Esophagus mucosa (tissue), 1 donor: ENCODE measurements at places on chromosomes 4 and X. TPM values are rescaled to one million over a fixed set of nuclear protein-coding genes. Genes with fewer than 3 reads are reported as not detected.

The PLAC1 gene
- total RNA-seq: not detected

- no peak for ATAC-seq
Measured at GRCh38 chrX:47239898-47240545, 7.2 kb downstream of the USP11 start.

- ATAC-seq: peak; percentile 40
Measured at GRCh38 chrX:331151-331824, 12.7 kb upstream of the GTPBP6 start.

- ATAC-seq: no peak
Measured at GRCh38 chrX:96183843-96184242, 500.8 kb upstream of the DIAPH2 start.

The TCEAL5 gene
- total RNA-seq: not detected

GRCh38 chrX:69124108-69124507, 41.1 kb downstream of the PJA1 start:
- ATAC-seq: no peak

The AR gene
- total RNA-seq: 0.48 TPM

GRCh38 chr4:112889619-112890527, 159.6 kb upstream of the ANK2 start:
- no peak for ATAC-seq

The DDX53 gene
- not detected for total RNA-seq

DNA sequence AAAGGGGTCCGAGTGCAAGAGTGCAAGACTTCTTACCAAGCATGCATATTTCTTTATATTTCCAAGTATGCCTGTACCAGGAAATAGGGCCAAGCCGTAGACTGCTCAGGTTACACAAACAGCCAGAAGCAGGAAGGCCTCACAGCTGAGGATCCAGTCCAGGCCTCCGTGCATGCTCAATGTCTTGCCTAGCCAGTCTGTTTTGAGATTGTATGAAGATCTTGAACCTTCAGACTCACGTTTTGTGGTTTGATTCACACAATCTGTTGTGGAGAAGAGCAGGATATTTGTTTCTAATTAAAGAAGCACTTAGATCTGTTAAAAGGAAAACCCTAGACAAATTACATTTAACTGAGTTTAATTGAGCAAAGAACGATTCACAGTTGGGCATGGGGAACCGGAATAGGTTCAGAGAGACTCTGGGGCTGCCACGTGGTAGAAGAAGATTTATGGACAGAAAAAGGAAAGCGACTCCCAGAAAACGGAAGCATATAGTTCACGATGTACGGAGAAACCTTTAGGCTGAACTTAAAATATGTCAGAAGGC, 1.2 kb downstream of the MGST2 start:
- ATAC-seq: peak; percentile 79

The GASK1B gene
- total RNA-seq: 3.5 TPM

The SPANXD gene
- not detected for total RNA-seq

- ATAC-seq: no peak
Measured at GRCh38 chr4:82403725-82404124, 26.5 kb downstream of the HNRNPDL start.

The CENPI gene
- total RNA-seq: 3.9 TPM

DNA sequence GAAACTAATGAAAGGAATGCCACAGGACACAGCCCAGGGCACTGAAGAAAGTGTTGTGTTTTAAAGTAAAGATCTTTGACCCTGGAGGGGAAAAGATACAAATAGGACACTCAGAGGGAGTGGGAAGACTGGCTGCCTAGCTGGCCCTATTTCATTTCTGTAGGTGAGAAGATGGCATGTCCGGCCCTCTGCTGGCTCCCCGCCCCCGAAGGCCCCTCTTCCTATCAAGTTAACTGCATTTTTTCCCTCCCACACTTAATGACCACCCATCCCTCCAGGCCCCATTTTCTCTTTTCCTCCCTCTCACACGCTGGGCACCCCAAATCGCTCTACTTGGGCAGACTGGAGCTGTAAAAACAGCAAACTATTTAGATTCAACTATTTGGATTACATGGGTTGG, 5.5 kb upstream of the TRIM75 start:
- ATAC-seq: no peak

GRCh38 chr4:174211622-174212044, 71.8 kb downstream of the FBXO8 start:
- no peak for ATAC-seq

The APLN gene
- total RNA-seq: 0.28 TPM

The FREM3 gene
- total RNA-seq: not detected

GRCh38 chr4:55326629-55327028, 19.4 kb upstream of the SRD5A3 start:
- ATAC-seq: no peak

DNA sequence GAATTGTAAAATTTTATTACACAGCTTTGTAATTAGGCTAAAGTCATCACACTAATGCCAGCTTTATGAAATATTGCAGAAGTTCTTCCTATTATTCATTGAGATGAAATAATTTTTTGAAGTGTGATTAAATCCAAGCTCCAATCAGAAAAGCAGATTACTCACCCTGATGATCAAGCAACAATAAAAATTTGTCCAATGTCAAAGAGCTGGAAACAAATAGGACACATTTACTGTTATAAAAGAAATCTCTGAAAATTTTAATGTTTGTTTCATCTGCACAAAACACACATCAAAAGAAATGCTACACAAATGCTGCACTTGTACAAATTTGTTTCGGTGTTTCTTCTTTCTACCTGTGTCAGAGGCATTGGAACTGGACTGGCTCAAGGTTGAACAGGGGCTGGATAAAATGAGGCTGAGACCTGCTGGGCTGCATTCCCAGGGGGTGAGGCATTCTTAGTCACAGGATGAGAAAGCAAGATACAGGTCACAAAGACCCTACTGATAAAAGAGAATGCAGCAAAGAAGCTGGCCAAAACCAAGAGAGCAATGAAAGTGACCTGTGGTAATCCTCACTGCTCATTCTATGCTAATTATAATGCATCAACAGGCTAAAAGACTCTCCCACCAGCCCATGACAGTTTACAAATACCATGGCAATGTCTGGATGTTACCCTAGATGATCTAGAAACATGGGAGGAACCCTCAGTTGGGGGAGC, 78.3 kb downstream of the GASK1B start:
- no peak for ATAC-seq

DNA sequence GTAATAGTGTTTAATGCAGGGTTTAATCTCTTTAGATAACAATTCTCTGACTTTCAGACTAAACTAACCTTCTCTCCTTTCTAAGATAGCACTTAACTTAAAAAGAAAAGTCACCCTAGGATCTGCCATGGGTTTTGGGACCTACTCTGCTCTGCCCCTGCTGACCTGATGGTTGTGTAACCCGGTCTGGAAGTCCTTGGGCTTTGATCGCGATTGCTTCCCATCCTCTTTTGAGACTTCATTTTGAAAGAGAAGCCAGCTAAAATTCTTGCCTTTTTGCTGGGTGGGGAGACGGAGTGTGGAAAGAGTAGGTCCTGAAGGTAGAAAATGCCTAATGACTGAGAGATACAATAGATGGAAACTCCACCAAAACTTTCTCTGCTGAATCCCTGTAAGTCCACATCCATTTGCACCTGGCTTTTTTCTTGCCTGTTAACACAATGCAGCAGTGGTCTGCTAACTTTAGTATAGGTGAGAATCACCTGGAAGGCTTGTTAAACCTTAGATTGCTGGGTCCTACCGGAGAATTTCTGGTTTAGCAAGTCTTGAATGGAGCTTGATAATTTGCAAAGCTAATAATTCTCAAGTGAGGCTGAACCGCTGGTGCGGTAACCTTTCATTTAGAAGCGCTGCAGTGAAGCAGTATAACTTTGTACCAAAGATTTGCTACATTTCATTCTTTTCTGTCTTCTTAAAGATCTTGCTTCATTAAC, 45.6 kb upstream of the CCSER1 start:
- ATAC-seq: no peak

DNA sequence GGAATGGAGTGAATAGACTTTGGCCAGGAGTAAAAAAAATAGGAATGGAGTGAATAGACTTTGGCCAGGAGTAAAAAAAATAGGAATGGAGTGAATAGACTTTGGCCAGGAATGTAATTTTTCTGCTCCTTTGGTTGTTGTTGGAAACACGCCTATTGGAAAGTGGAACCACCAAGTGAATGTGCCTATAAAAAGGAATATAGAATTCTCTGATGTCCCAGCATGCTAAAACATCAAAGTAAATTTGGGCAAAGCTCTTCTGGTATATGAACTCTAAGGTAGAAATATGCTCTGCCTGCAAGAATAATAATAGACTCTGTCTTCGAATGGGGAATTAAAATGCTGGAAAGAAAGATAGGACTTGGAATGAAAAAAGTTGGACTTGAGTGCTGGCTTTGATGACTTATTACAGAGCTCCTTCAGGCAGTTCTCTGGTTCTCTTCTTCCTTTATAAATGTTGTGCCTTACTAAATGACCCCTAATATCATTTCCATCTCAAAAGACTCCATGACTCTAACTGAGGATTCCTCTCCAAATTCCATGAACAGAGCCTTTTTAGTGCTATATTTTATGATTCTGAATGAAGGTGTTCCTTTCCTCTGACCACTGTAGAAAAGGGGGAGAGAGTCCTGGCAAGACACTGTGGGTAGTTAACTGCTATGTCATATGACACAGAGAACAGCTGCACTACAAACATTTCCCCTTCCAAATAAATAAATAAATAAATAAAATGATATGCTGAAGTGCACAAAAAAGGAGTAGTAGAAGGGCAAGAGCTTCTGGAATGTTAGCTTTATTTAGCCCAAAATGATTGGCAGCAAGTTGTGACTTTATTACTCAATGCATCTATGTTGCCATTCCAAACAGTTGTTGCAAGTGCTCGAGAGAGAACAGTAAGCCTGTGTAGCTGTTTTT, 13.5 kb upstream of the GBA3 start:
- ATAC-seq: no peak

GRCh38 chrX:134875671-134876070, 115.1 kb upstream of the SMIM10 start:
- ATAC-seq: no peak

The GATA1 gene
- total RNA-seq: not detected

DNA sequence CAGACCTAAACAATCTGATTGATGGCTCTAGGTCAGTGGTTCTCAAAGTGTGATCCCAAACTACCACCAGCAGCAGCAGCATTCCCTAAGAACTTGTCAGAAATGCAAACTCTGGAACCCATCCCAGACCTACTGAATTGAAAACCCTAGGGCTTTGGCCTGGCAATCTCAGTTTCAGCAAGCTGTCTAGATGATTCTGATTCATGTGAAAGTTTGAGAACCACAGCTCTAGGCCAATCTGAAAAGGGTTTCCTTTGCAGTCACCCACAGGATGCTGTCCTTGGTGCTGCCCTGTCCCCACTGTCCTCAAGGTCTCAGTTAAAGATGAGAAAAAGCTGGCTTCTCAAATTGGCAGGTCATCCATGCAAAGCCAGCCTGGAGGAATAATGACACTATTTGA, 34.8 kb downstream of the SMPX start:
- no peak for ATAC-seq

DNA sequence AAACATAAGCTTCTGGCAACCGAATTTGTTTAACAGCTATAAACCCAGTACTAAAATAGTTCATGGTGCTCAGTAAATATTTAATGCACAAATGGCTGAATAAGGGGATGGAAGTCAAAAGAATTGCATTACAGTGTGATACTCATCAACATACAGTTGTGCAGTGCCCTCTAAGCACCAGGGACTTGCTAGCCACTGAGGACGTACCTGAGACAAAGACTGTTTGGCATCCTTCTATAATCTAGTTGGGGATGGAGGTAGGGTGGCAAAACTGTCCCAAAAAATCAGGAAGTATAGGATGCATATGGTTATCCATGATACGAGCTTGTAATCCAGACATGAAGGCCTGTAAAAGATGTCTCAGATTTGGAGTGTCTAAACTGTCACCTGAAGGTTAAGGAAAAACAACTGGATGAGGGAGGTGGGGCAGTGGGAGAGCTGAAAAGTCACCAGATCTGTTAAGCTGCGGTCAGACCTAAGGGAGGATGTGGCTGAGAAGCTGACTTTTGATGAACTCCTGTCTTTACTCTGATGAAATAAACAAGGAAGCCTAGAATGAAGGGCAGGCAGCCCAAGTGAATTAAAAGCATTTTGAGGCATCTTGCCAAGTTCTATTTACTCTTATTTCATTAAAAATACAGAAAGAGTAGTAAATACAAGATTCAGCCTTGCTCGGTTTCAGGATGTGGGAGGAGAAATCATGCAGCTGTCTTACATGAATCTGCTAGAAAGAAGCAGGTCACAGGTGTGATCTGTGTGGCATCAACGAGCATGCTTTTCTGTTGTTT, 12.0 kb upstream of the CD38 start:
- no peak for ATAC-seq

DNA sequence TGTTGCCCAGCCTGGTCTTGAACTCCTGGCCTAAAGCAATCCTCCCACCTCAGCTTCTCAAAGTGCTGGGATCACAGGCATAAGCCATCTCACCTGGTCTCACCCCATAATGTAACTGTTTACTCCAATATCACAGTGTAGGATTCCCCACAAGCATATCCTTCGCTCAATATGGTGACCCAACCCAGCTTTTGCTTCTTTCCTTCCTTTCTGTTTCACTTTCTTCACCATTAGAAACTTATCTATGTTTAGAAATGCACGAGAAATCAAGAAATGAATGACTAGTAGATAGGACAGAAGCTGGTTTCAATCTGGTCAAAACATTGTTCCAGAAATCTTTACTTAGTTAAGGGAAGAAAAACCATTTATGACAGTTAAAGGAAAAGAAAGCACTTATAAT, 18.9 kb downstream of the TSPAN5 start:
- ATAC-seq: no peak

The ENAM gene
- total RNA-seq: not detected

- ATAC-seq: no peak
Measured at GRCh38 chr4:70842761-70843435, 3.2 kb upstream of the GRSF1 start.

DNA sequence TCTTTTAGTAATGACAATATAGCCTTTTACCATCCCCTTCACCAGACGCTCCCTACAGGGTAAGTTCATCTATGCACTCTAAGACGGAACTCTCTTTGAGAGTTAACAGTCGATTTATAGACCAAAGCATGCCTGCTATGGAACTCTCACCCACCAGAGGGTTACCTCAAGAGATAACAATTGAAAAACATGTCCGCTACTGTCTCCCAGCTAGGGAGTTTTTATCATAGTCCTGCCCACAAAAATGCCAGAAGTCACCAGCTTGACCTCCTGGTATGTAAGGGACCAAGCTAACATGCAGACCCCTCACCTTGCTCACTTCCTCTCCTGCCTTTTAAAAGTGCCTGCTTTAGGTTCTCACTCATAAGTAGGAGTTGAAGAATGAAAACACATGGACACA, 16.7 kb upstream of the YTHDC1 start:
- no peak for ATAC-seq

The ARMCX4 gene
- total RNA-seq: 3.1 TPM

The F11 gene
- not detected for total RNA-seq

The SLC10A4 gene
- not detected for total RNA-seq

- no peak for ATAC-seq
Measured at GRCh38 chrX:122422547-122422946, 761.5 kb upstream of the GRIA3 start.

The REELD1 gene
- total RNA-seq: not detected

GRCh38 chrX:153845195-153845594, 14.9 kb upstream of the PDZD4 start:
- ATAC-seq: no peak

The IL21 gene
- total RNA-seq: not detected
